Heart right ventricle (tissue), 16 donors: ENCODE measurements at places on chromosomes 5 and 9. TPM values are rescaled to one million over a fixed set of nuclear protein-coding genes. Genes with fewer than 3 reads are reported as not detected.

DNA sequence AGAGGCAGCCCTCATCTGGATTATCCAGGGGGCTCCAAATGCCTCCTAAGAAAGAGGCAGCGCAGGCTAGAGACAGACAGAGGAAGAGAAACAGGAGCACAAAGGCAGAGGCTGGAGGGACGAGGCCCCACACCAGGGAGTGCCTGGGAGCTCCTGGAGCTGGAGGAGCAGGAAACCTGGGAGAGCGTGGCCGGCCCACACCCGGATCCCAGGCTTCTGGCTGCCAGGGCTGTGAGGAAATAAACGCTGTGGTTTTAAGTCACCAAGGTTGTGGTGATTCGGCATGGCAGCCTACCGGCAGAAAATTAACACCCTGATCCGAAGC lies 165.5 kb downstream of the OLFM1 start:
- peaks cover 70% of the 10 kb centered on the region for H3K27me3 ChIP-seq
- no peak for DNase-seq
- no peak overlapping the region for H3K27ac ChIP-seq
- no peak overlapping the region for H3K4me3 ChIP-seq
- no peaks in the 10 kb centered on the region for H3K4me1 ChIP-seq

DNA sequence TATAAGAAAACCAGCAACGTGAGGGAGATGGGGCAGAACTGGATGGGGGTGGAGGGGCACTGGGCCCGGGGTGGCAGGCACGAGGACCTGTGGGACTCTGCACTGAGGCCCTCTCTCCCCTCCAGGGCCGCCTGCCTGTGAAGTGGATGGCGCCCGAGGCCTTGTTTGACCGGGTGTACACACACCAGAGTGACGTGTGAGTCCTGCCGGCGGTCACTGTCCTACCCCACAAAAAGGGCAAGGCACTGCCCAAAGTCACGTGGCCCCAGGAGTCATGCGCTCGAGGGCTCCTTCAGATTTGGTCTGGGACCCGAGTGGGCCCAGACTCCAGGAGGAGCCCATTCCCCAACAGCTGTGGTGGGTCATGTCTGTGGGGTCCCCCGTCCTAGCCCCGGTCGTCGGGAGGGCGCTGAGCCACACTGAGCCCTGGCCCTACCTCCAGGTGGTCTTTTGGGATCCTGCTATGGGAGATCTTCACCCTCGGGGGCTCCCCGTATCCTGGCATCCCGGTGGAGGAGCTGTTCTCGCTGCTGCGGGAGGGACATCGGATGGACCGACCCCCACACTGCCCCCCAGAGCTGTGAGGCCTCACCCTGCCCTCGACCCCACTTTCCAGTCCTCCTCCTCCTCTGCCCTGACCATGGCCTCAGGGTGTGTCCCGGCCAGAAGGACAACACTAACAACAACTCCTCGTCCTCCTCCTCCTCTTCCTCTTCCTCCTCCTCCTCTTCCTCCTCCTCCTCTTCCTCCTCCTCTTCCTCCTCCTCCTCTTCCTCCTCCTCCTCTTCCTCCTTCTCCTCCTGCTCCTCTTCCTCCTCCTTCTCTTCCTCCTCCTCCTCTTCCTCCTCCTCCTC lies 9.7 kb downstream of the FGFR4 start:
- no peaks in the 10 kb centered on the region for H3K36me3 ChIP-seq
- H3K27me3 ChIP-seq = no peaks in the 10 kb centered on the region
- DNase-seq = no peak
- no peak overlapping the region for H3K27ac ChIP-seq
- H3K4me1 ChIP-seq = peaks cover 9% of the 10 kb centered on the region

GRCh38 chr9:87662808-87663528 lies 63.0 kb upstream of the CTSL start:
- peak; percentile 84 for DNase-seq
- H3K27ac ChIP-seq = no peak overlapping the region
- H3K27me3 ChIP-seq = no peaks in the 10 kb centered on the region
- H3K36me3 ChIP-seq = no peaks in the 10 kb centered on the region
- no peak overlapping the region for H3K4me3 ChIP-seq

- H3K4me3 ChIP-seq = no peak overlapping the region
- no peak overlapping the region for H3K27ac ChIP-seq
- H3K36me3 ChIP-seq = no peaks in the 10 kb centered on the region
- no peaks in the 10 kb centered on the region for H3K27me3 ChIP-seq
- no peak for DNase-seq
Observed at GRCh38 chr5:59842999-59843398, 50.5 kb downstream of the PDE4D start.

Gene NIM1K
- total RNA-seq = 0.42 TPM

GRCh38 chr5:166324372-166324771 lies 1967.1 kb upstream of the WWC1 start:
- no peaks in the 10 kb centered on the region for H3K4me1 ChIP-seq
- H3K4me3 ChIP-seq = no peak overlapping the region
- no peak for DNase-seq
